Neural progenitor cell (in vitro differentiated cells): ENCODE measurements at places on chromosomes 1 and 21.

GRCh38 chr1:173475564-173476196 lies 1.5 kb upstream of the PRDX6 start:
- DNase-seq, result no peak

- DNase-seq, result peak; percentile 72
Observed at GRCh38 chr1:6445062-6445763, 20.6 kb downstream of the ESPN start.

DNA sequence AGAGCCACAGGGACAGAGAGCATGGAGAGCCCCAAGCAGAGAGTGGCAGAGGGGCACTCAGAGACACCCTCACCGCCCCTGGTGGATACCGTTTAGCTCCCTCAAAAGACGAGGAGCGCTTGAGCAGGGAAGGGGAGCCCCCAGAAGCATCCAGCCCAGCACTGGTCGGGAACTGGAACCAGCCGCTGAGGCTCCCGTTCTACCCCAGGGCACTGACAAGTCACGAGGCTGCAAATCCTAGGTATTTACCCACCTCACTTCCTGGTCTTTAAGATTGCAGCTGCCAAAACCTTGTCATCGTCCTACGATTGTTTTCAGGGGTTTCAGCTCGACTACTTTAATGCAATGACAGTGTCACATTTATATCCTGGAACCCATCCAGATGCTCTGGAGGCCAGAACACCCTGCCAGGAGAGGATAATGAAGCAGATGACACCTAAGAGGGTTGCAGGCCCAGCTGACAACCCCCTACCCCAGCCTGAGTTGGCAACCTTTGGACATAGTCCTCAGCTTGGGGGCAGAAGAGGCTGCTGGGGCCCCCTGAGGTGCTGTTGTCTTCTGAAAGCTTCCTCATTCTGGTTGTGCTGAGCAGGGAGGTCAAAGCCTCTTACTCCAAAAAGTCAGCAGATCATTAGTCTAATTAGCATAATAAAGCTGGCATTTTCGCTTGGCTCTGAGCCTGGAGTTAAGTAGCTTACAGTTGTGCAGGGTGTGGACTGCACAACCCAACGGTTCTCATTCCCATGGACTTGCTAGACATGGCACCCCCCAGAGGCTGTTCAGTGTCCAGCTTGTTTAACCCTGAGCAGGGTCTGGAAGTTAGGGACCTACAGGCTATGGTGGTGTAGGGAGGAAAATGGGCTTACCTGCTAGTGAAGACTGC lies 20.6 kb upstream of the BACE2 start:
- DNase-seq, result peak; percentile 56

DNA sequence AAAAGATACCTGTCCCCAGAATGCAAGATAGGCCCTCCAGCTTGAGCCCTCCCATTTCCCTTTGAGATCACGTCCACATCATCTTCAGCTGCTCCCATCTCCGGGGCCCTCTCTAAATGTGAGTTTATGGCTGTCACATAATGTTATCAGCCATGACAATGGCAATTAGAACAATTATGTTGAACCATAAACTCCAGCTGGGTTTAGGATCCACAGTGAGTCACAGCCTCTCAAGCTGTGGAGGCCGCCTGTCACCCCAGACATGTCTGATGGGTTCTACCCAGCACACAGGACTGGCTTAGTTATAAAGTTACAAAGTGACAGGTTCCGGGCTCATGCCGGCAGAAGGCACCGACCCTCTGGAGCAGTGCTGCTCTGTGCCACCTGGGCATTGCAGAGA lies 597.3 kb downstream of the PTPRU start:
- no peak for DNase-seq

DNA sequence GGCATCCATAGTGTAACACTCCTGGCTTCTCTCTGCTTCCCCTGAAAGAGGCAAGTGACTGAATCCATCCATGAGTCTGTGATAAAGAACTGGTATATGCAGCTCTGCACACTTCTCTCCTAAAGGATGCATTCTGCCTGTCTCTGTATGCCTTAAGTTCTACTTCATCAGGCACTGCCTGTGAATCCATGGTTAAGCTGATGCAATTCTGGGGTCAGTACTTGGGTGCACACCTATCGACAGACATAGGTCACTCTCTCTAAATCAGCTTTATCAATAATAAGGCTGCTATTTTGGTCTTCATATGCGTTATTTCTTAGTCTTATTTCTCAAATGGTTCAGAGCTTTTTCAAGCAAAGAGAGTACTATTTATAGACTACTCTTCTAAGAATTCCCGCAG lies 32.7 kb upstream of the PTP4A2 start:
- no peak for DNase-seq

- DNase-seq, result peak; percentile 38
Observed at GRCh38 chr1:31763671-31764311, 349 bp downstream of the ADGRB2 start.

DNA sequence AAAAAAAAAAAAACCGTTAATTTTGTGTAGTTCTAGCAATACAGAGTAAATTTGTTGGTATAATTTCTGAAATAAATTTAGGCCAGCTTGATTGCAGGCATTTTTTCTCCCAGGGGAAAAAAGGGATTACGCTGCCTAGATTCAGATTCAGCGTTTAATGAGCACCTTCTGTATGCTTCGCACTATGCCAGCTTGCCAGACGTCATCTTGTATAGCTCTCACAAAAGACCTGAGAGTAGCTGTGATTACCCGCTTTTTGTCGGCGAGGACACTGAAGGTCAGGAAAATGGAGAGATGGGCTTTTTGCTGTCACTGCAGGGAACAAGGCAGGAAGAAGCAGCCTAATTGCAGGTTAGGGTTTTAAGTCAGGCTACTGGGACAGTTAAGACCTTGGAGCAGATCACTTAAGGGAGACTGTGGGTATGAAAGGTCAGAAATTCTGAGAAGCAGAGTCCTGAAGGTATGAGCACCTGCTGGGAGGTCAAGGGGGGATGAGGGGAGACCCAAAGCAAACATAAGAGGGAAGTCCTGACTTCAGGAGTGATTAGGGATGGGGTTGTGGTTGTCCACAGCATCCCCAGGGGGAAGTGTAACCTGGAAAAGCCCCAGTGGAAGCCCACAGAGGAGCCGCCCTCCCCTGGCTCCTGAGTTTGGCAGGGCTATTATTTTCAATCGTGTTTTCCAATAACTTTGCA lies 39.0 kb downstream of the TMCC2 start:
- no peak for DNase-seq

DNA sequence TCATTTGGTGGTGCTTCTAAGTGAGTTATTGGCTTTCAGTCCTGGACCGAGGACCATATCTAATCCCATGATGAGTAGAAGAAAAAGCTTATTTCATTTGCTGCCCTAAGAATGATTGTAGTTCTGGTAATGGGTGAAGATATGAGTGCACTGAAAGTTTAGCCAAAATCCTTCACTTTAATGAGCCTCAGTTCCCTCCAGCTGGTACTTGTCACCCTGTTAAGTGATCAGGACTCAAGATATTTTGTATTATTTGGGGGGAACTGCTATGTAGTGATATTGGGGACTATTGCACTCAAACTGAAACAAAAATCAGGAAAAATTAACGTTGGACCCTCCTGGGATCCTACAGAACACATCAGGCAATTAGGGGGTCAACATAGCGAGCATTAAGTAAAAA lies 165.9 kb downstream of the PRDM2 start:
- no peak for DNase-seq

- no peak for DNase-seq
Observed at GRCh38 chr1:183284086-183284485, 98.0 kb downstream of the LAMC2 start.

DNA sequence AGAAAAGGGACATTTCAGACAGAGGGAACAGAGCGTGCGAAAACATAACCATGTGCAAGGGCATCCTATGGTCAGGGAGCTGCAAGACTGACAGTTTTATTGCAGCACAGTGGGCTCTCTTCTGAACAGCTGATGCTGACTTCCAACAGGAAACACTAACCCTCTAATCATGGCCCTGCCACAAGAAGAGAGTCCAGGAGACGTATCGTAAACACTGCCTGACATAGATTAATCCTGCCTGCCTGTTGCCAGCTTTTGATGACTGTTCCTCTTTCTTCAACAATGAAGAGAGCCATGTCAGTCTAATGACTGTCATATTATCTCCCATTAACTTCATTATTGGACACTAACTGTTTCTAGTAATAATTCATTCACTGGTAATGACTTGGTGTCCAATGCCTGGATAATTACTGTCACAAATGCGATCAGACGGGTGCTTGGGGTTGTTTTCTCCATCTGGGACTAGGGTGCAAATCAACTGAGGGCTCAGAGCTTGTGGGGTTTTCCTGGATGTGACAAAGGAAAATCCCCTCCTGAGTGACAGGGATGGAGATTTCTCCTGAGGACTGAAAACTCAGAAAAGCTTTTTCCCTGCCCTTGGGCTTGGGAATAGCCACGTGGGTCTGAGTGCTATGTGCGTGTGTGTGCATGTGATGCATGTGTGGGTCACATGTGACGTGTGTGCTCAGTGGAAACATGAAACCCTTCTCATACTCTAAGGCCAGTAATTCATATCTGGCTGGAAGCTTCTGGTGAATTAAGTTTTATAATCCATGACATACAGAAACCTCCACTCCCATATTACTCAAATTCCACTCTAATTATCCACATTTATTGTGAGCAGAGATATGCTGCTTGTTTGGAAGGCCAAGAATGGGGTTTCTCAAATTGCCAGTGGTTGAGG lies 144.0 kb upstream of the PLXNA2 start:
- DNase-seq, result no peak

DNA sequence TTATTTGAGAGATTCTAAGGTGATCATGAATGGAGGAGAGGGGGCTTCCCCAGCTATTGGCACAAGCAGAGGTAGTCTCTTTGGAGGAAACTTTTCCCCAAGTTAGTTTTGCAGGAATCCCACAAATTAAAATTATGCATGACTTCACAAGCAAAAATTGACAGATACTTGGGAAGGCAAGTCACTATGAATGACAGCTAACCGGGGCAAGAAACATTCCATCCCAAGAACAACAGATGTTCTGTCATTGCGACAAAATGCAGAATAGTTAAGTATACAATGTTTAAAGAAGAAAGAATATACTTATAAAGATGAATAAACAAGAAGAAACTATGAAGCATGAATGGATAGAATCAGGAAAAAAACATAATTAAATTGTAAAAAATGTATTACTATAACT lies 27.1 kb upstream of the SIM2 start:
- DNase-seq, result no peak

GRCh38 chr1:229940684-229941083 lies 126.4 kb upstream of the GALNT2 start:
- DNase-seq, result no peak

GRCh38 chr1:171877701-171878100 lies 36.4 kb downstream of the DNM3 start:
- DNase-seq, result no peak

GRCh38 chr1:117782056-117782455 lies 147.4 kb downstream of the GDAP2 start:
- no peak for DNase-seq

GRCh38 chr1:235920596-235921375 lies 54.1 kb upstream of the LYST start:
- DNase-seq, result no peak

DNA sequence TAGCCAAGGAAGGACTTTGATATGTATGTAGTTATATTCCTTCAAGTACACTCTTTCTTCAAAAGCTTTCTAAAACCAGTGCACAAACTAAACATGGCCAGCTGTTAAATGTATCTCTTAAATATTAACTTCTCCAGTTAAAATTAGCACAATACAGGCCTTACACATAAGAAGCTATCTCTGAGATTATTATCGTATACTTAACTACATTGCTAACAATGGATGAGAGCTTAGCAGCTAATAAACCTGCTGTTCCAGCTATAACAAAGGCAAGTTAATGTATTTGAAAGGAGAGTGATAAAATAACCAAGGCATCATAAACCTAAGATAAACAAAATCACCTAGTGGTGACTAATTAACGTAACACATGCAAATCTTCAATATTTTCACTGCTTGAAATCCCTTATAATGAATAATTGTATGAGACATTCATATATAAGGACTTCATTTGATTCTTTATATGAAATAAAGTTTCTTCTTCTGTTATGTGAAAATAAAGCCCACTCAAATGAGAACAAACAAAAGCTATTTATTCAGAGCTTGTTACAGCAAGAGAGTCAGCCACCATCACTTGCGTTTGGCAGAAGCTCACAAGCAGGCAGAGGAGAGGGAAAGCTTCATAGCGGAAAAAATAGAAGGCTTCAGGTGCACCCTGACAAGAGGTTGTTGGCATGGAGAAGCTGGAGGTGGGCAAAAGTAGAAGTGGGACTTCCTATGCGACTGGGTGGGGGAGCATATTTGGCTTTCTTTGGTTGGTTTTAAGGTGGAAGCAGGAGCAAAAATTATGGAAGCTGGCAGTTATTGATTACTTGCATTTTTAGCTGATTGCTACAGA lies 274.1 kb upstream of the CHRM3 start:
- DNase-seq, result no peak

- no peak for DNase-seq
Observed at GRCh38 chr1:41780322-41780721, 138.4 kb downstream of the HIVEP3 start.

- no peak for DNase-seq
Observed at GRCh38 chr1:212692774-212693644, 6.6 kb downstream of the BATF3 start.

DNA sequence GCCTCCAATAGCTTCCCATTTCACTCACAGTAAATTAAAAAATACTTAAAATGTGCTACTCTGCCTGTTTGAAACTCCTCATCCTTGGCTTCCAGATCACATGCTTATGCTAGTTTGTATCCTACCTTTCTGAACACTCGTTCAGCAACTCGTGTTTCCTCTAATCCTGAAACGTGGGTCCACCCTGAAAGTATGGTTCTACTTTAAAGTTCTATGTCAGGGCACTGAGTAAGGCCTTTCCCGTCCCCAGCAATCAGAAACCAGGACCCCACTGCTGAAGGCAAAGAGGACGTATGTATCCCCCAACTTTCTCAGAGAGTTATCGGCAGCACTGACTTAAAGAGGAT lies 419 bp upstream of the TSEN15 start:
- no peak for DNase-seq

GRCh38 chr1:62317021-62317768 lies 2.0 kb downstream of the KANK4 start:
- DNase-seq, result no peak

DNA sequence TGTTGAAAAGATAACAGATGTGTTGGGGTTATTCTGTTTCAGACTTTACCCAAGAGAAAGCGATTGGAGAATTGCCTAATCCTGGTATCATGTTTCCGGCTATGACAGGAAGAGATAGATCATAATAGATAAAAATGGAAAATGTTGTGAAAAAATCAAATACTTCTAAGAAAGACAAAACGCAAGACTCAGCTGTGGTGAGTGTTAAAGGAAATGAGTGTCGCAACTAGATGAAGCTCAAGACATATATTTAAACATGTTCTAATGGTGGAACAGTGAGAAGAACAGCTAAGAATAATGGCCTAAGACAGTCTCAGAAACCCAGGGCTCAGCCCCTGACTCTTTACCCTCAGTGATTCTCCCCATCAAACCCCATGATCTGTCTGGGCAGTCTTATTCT lies 426.7 kb upstream of the RUNX1 start:
- DNase-seq, result no peak

- DNase-seq, result no peak
Observed at GRCh38 chr1:154454386-154455120, 47.5 kb upstream of the TDRD10 start.

GRCh38 chr1:163170975-163171676 lies 31.6 kb downstream of the RGS5 start:
- no peak for DNase-seq
